ENCODE measurements at places on chromosomes 4 and X. TPM values are rescaled to one million over a fixed set of nuclear protein-coding genes. Genes with fewer than 3 reads are reported as not detected.

Gene PHEX
- not detected for total RNA-seq

Gene FGFR3
- total RNA-seq, result 5.4 TPM

Gene CSAG3
- total RNA-seq, result not detected

Gene MAGED4
- 1.3 TPM for total RNA-seq

Gene IRS4
- total RNA-seq, result not detected

Gene GPR50
- not detected for total RNA-seq

DNA sequence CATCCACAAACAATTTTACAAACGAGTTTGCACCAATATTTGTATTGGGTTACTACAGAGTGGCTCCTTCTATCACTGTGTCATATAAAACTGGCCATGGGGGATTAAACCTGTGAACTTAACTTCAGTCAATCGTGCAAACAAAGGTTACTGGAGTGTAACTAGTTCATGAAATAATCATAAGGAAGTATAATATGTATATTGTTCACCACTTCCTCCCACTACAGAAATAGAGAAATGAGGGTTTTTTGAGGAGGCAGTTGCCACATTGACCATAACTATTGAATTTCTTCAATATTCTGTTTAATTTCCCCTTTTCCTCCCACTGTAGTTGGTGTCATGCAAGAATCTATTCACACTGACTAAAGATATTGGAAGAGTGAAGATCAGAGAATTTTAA lies at the start of gene GPR82:
Gene GPR82 (plus strand): TSS at position 356 of the 400 bp plus-strand sequence. CDS start 2,846 bp downstream, outside the sequence.
- no peak for DNase-seq

DNA sequence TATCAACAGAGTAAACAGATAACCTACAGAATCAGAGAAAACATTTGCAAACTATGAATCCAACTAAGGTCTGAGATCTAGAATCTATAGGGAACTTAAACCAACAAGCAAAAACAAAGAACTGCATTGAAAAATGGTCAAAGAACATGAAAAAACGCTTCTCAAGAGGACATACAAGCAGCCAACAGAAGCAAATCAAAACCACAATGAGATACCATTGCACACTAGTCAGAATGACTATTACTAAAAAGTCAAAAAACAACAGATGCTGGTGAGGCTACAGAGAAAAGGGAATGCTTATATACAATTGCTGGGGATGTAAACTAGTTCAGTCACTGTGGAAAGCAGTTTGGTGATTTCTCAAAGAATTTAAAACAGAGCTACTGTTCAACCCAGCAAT lies 255.7 kb downstream of the TMEM47 start:
- no peak for DNase-seq

DNA sequence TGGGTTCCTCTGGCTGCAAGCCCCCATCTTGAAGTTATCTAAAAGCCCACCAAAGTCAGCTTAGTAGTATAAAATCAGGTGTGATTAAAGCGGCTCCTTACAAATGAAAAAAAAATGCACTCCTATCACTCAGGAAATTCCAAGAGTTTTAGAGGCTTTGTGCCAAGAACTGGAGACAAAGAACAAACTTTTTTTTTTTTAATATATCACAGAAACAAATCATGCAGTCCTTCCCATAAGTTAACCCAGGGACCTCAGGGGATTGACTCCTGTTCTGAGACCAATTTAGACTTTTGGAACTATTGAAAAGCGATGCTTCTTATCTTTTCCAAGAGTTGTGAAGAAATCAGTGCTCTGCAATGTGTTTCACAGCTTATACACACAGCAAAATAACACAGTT lies 53.6 kb downstream of the HHIP start:
- no peak for DNase-seq

DNA sequence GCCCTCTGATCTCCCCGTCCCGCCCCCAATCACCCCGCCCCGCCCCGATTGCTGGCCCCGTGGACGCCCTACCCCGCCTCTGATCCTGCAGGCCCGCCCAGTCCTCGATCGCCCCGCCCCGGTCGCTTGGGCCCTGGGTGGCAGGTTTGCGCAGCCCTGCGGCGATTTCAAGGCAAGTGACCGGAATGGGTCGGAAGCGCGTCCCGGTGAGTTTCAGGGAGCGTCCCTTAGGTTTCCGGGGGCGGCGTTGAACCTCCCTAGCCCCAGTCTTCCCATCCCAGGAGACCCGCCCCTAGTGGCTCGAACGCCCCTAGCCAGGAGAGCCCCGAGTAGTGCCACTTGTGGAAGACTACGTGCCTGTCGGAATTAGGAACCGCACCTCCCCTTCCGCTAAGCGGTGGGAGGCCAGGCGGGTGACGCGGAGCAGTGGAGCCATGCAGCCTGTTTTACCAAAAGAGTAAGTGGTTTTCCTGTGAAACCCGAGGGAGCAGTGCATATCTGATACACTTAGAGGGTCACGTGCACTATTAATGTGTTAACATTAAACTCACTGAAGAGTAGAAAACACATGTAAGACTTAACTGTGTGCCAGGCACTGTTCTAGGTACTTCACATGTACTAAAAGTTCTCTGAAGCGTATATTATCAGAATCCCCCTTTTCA lies 354 bp upstream of the TEC start:
- peak; percentile 94 for DNase-seq

GRCh38 chr4:54484383-54484782 lies 173.4 kb upstream of the KIT start:
- DNase-seq, result no peak

DNA sequence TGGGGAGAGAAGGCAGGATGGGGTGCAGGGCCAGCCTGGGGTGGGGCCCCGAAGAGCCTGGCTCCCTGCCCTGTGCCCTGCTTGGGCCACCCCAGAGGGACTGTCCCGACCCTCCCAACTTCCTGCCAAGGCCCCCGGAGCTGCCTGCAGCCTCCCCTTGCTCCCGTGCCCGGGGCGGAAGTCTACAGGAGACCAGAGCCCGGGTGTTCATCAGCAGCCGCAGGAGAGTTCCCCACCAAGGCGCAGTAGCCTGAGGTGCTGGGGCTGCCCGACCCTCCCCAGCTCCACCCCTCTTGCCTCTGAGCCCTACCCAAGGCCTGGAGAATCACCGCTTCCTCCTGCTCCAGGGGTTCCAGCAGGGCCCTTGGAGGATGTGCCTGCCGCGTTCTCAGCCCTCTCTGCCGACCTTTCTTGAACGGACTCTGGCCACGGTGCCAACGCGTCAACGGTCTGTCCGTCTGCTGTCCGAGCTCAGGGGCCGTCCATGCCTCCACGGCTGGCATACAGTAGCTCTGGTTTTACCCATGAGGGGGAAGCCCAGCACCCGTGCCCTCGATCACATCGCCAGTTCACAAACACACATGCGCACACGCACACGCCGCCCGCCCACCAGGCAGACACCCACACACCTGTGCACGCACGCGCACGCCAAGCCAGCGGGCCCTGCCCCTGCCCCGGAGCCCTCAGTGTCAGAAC lies 36.0 kb upstream of the SPON2 start:
- peak; percentile 30 for DNase-seq

- no peak for DNase-seq
Observed at GRCh38 chr4:16206848-16207247, 19.4 kb downstream of the TAPT1 start.

DNA sequence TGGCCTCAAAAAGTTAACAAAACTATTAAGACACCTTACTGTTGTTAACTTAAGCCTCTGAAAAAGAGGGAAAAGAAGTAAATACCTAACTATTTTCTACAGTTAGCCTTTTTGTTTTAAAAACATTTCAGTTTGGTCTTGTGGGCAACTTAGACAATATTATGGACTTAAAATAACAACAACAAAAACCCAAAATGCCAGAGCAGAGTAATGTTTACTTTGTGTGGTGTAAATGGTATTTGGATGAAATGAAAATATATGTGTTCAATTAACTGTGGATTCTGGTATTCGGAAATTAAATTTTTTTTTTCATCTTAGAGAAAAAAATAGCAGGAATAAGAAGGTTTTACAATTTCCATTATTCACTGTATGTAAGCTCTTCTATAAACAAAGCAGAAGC lies 79.6 kb upstream of the NPNT start:
- no peak for DNase-seq

DNA sequence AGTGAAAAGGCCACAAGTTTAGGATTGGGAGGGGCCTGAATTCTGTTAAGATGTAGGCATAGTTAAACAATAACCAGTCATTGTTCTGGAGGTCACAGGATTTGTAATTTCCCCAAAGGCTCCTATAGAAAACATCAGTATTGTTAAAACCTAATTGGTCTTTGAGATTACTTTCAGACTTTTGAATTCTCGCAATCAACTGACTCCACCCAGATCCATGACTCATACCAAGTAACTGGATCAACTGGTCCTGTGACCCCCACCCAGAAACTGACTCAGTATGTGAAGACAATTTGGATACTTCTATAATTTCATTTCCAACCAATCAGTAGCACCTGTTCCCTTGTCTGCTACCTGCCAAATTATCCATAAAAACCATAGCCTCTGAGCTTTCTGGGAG lies 28.4 kb downstream of the MAGEB16 start:
- DNase-seq, result no peak

- DNase-seq, result no peak
Observed at GRCh38 chr4:110660755-110661154, 37.9 kb upstream of the PITX2 start.

DNA sequence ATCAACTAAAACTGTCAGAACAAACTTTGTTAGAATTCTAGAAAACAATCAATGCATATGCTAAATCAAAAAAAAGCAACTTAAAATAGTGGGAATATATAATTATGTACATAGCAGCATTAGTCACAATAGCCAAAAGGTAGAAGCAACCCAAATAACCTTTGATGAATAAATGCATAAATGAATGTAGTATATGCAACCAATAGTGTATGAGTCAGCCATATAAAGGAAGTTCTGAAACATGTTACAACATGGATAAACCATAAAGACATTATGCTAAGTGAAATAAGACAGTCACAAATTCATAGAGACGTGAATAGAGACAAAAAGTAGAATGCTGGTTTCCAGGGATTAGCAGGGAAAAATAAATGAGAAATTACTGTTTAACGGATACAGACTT lies 762.8 kb upstream of the INTU start:
- no peak for DNase-seq

DNA sequence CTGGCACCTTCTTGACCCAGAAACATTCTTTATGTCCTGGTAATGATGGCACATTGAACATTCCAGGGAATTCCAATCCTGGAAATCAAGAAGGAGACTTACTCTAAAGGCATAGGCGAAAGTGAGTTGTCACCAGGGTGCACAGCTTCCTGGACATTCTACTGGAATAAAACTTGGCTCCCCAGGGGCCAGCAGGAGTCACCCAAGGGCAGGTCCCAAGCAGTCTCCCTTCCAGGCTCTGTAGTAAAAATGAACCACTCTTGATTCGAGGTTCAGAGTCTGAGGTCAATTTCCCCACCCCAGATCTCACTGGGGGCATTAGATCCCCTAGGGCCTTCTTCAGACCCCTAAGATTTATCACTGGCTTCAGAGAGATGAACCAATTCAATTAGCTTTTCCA lies 338.7 kb upstream of the GATB start:
- DNase-seq, result no peak

DNA sequence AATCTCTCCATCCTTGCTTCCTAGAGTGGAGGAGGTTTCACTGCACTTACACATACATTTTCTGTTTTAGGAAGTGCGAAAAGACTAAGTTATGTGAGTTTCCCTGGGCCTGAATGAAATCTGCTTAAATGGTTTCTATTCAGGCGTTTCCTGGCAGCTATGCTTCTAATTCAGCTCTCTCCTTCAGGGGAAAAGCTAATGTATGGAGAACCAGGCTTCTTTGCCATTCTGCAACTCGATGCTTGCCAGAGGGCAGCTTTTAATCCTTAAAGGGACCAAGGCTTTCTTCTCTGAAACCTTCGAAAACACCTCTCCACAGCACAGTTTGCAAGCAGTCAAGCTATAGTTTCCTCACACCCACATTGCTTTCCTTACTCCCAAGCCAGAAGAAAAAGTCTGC lies 89.5 kb upstream of the ARX start:
- no peak for DNase-seq

DNA sequence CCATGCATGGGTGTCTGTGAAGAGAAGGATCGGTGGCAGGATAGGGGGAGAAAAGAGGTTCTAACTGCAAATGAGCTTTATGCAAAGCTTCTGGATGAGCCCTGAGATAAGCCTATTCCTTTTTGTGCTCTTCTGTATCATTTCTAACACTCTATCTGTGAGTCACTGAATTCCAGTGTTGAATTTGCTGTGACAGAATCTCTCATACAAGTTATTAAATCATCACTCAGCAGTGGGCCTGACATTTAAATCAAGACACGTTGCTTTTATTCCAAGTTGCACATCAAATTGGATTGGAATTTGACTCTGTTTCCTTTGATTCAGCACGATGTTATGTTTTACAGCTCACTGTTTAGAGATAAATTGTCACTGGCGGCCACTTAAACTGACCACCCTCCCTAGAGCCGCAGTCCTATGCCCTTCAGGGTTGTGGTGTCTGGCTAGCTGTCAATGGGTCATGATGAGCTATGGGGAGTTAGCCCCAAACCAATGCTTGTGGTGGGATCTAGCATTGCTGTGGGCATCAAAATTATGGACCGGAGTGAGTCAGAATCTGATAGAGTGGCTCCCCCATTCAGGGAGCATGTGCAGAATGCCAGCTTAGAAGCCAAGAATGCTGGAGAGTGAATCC lies 42.7 kb downstream of the LHFPL1 start:
- no peak for DNase-seq

DNA sequence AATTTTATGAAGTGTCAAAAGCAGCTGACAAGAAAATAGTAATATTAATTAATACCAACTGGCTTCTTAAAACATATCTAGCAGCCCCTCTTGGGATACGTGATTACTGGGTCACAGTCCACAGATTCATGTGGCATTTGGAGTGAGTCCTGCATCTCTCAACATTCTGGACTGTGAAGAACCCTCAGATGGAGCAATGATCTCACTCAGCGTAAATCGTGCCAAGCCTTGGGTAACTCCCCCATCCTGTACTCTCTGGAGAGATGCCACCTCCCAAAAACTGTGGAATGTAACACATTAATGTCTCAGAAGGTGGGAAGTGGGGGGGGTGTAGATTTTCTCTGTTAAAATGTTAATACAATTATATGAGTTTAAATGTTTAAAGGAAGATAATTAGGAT lies 118.2 kb upstream of the IQCM start:
- DNase-seq, result no peak

DNA sequence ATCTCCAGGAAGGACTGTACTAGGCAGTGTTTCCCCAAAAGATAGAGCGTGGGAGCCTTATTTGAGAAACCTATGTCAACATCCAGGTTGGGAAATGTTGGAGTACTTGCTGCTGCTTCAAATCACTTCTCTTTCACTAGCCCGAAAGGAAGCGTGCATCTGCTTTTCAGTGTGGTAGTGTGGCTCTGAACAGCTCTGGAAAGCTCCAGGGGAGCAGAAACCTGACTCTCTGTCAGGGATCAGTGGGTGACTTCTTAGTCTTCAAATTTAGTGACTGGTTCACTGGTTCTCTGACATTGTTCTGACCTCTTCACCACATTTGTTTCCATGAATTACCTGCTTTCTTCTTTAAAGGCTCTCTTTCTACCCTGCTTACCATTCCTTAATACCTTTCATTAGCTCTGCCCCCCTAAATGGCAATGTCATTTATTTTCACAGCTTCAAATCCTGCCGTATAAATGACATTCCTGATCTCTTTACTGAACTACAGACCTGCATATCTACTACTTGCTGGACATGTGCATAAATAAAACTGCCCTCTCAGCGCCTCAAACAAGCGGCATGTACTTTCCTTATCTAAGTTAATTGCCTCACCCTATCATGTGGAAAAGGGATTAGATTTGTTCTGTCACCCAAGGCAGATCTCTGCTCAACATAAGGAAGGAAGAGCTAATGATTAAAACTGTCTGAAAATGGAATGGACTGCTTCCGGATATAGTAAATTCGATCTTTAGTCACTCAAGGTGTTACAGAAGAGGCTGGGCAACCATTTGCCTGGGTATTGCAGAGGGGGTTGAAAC lies 37.0 kb downstream of the DLG3 start:
- DNase-seq, result no peak

GRCh38 chrX:129721870-129722269 lies 16.9 kb upstream of the XPNPEP2 start:
- no peak for DNase-seq
